Fibroblast of lung (primary cell): ENCODE measurements at places on chromosomes 13 and 19. TPM values are rescaled to one million over a fixed set of nuclear protein-coding genes. Genes with fewer than 3 reads are reported as not detected.

DNA sequence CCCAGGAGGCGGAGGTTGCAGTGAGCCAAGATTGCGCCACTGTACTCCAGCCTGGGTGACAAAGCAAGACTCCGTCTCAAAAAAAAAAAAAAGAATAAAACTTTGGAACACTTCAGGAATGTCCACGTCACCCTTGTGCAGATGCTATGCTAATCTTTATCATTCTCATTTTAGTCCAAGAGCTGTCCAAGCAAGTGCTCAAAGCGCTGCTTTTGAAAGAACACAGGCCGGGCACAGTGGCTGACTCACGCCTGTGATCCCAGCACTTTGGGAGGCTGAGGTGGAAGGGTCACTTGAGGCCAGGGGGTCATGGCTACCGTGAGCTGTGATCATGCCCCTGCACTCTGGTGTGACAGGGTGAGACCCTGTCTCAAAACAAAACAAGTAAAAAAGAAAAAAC, 11.1 kb upstream of the UQCR11 start:
- DNase-seq, result peak; percentile 36

DNA sequence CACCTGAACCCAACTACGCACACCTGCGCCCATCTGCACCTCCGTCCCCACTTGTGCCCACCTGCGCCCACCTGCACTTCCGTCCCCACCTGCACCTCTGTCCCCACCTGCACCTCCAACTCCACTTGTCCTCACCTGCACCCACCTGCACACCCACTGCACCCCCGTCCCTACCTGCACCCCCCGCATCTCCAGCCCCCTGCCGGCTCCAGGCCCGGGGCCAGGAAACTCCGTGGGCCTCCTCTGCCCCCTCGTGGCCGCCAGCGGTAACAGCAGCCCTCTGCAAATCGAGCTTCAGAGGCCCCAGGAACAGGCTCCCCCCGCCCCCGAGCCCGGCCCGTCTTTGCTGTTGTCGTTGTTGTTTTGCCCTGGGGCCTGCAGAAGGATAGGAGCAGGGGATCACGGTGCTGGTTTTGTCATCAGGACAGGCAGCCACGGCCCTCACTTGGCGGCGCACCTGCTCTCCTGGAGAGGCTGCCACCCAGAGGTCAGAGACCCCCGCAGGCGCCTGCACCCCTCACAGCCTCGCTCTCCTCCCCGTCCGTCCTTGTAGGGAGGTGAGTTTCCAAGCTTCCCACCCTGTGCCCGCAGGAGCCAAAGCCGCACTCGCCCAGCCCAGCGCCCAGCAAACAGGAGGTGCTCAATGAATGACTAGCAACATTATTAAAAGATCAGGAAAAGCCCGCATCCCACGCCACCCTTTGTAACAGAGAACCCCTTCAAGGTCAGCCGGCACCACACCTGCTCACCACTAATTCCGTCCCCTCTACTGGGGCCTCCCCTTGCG, 65.4 kb downstream of the GNG7 start:
- peak; percentile 23 for DNase-seq

GRCh38 chr13:99989276-99990125, 7.9 kb downstream of the ZIC2 start:
- no peak for DNase-seq

DNA sequence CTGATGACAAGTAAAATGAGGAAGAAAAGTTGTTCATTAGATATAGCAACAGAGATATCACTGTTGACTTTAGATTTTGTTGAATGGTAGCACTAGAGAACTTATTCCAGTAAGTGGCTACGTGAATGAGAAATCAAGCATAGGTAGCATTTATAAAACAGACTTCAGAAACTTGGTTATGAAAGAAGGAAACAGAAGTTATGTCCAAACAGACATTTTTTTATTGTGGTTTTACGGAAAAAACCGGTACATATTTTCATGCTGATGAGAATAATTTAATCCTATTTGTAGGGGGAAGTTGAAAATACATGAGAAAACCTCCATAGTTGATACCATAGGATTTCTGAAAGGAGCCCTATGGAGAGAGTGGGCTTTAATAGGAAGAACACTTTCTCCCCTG, 325.7 kb upstream of the SLC10A2 start:
- DNase-seq, result no peak

GRCh38 chr13:29901710-29902631, 51.6 kb upstream of the UBL3 start:
- peak; percentile 98 for DNase-seq

DNA sequence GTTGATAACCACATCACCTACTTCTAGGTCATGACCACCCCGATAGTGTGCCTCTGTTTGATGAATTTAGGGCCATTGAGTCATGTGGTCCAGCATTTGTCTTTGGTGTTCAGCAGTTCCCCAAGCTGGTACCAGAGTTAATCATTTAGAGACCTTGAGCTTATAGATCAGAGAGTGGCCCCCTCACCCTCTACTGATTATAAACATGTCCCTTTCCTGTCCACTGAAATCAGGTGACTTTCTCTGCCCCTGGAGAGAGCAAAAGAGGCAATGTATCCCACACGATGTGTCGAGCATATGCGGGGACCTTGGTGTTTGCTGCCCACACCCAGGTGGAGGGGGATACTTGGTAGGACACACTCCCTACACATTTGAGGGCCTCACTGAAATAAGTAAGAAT, 46.3 kb downstream of the C13orf42 start:
- DNase-seq, result no peak

GRCh38 chr19:17125062-17125727, 49.6 kb downstream of the MYO9B start:
- DNase-seq, result peak; percentile 43

DNA sequence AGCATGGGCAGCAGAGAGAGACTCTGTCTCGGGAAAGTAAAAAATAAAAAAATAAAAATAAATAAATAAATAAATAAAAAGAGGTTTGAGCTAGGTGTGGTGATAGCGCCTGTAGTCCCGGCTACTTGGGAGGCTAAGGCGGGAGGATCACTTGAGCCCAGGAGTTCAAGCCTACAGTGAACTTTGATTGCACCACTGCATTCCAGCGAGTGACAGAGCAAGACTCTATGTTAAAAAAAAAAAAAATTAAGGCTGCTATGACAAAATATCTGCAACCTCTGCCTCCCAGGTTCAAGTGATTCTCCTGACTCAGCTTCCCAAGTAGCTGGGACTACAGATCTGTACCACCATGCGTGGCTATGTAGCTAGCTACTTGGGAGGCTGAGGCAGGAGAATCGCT, 3.2 kb upstream of the DENND1C start:
- DNase-seq, result no peak

DNA sequence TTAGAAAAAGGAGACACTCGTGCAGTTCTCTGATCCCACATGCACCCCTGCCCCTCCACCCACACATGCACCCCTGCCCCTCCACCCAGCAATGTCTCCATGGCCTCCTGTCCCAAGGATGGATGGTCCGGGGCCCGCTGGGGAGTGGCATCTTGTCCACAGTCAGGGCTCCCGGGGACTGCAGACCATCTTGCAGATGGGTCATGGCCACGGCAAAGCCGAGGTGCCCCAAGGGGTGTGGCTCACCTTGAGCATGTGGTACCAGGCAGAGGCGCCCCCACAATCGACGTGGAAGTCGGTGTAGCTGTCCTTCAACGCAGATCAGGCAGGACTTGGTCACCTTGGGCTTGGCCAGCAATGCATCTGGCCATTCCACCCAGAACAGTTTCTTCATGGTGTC, 216.7 kb downstream of the TUBA3C start:
- DNase-seq, result no peak

GRCh38 chr19:38047049-38047438, 140.0 kb downstream of the SIPA1L3 start:
- no peak for DNase-seq

DNA sequence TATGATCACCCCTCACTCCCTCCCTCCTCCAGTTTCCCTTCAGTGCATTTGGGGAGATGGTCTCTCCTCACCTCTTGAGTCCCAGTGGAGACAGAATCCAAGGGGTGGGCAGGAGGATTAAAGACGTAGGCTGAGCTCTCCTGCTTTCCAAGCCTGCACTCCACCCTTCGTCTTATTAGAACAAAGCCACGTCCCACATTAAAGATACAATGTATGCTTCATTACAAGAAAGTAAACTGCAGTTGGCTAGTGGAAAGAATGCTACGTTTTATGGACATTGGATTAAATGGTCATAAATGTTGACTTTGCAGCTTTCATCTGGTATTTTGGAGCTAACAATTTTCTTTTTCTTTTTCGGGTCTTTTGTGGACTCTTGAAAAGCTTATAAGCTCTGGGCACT, 1.5 kb upstream of the KLK11 start:
- DNase-seq, result no peak

- DNase-seq, result no peak
Observed at GRCh38 chr19:45780146-45780447, 2.2 kb downstream of the DMPK start.

DNA sequence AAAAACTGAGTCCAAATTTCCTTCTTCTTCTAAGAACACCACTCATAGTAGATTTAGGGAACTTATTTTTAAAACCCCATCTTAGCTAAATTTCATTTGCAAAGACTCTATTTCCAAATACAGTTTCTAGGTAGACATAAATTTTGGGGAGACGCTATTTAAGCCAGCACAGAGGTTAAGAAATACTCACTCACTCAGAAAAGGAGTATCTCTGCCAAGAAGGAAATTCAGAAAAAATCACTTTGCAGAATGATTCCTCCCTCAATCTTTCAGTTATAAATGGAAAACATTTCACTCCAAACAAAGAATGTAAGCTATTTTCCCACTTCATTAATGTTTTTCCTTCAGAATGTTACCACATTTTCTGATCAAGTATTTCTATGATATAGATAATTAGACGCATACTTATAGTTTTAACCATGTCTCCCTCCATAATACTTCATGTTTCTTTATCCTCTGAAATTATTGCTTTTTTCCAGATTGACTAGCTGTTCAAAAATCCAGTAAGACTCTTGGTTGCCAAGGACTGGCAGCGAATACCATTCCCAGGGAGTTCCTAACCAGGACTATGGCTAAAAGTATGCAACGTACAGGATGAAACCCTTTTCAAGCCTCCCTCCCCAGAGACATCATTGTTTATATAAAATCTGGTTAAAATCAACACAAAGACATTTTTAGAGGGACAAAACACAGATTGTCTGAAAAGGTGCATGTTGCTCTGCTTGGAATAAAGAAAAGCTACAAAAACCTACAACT, 52.5 kb upstream of the RXFP2 start:
- DNase-seq, result no peak

DNA sequence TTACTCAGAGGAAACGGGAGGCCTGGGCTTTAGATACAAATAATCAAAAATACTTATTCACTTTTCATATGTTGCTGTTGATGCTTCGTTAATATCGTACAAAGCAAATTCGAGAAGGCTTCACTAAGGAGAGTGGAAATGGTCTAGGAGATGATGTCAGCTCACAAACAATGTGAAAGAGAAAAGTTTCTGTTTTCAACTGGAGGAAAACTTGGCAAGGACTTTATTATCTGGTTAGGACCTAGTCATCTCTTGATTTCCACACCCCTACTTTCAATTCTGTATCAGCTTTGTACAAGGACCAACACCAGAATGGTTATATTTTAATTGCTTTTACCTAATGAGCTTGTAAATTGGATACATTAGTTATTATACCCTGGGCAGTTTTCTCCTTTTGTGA, 88.0 kb downstream of the SLC10A2 start:
- no peak for DNase-seq

DNA sequence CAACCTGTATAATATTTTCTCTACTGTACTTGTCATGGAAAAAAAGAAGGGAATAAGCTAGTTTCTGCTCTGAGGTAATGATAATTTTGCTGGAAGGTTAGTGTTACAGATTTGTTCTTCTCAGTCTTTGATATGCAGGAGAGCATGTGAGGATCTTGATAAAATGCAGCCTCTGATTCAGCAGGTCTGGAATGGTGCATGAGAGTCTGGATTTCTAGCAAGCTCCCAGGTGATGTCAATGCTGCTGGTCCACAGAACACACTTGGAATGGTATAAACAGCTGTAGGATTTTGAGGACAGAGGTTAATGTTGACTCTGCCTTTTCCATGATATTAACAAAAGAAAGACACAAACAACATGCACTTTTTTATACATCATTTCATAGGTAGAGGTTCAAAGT, 173.6 kb downstream of the NDFIP2 start:
- peak; percentile 27 for DNase-seq

GRCh38 chr13:37109051-37109678, 3.7 kb upstream of the CSNK1A1L start:
- peak; percentile 69 for DNase-seq

- DNase-seq, result no peak
Observed at GRCh38 chr13:36820222-36820621, 1.2 kb downstream of the RFXAP start.

- no peak for DNase-seq
Observed at GRCh38 chr19:53992815-53993214, 1.4 kb downstream of the CACNG6 start.

- no peak for DNase-seq
Observed at GRCh38 chr13:113405481-113406300, 41.8 kb upstream of the GRTP1 start.

- DNase-seq, result peak; percentile 58
Observed at GRCh38 chr19:33797802-33798671, 1.4 kb downstream of the KCTD15 start.

GRCh38 chr19:32453736-32454135, 48.2 kb downstream of the DPY19L3 start:
- peak; percentile 72 for DNase-seq

DNA sequence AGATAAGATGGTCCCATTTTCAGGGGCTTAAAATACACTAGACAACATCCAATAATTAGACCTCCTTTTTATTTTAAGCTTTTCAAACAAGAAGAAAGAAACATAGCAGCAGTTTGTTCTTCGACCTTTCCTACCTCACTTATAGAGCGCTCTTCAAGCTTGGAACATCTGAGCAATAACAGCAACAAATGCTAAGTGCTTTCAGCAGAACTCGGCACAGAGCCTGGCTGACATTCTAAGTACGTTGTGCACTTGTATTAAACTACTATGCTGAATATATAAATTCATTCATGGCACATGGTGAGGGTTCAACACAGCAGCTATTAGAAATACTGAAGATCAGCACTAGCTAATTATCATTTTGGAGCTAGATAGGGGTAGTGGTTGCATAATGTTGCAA, 256.1 kb upstream of the MAB21L1 start:
- DNase-seq, result no peak

GRCh38 chr19:28393574-28394336, 819.2 kb downstream of the UQCRFS1 start:
- DNase-seq, result no peak

KLK15 gene
- polyA plus RNA-seq, result not detected in 2 replicates

ANGPTL8 gene
- not detected in 2 replicates for polyA plus RNA-seq

MRPS31 gene
- 16.0 and 21.8 TPM in 2 replicates for polyA plus RNA-seq

SLC25A41 gene
- 0.03 TPM in 1 of 2 replicates, not detected in the other for polyA plus RNA-seq

ZSCAN5C gene
- not detected in 2 replicates for polyA plus RNA-seq

FREM2 gene
- polyA plus RNA-seq, result under 0.01 and 0.01 TPM in 2 replicates

TMEM238 gene
- not detected in 2 replicates for polyA plus RNA-seq

HCST gene
- polyA plus RNA-seq, result 0.14 and 0.16 TPM in 2 replicates

CGB2 gene
- not detected in 2 replicates for polyA plus RNA-seq

KLK3 gene
- not detected in 2 replicates for polyA plus RNA-seq

CLDND2 gene
- not detected in 2 replicates for polyA plus RNA-seq

CD209 gene
- not detected in 2 replicates for polyA plus RNA-seq

PRODH2 gene
- polyA plus RNA-seq, result not detected in 2 replicates

KCNK6 gene
- polyA plus RNA-seq, result 4.0 and 48.1 TPM in 2 replicates

ZNF99 gene
- polyA plus RNA-seq, result not detected in 2 replicates

SIGLEC8 gene
- polyA plus RNA-seq, result not detected in 2 replicates

TNFRSF19 gene
- 210 and 260 TPM in 2 replicates for polyA plus RNA-seq
